ENCODE measurements at places on chromosomes 5 and 9. TPM values are rescaled to one million over a fixed set of nuclear protein-coding genes. Genes with fewer than 3 reads are reported as not detected.

CDX1 gene
- not detected for total RNA-seq

LOX gene
- 1.8 TPM for total RNA-seq

BSPRY gene
- total RNA-seq: not detected

FKTN gene
- 6.8 TPM for total RNA-seq

DEPDC1B gene
- total RNA-seq: 19.2 TPM

GRM6 gene
- not detected for total RNA-seq

FUBP3 gene
- 48.8 TPM for total RNA-seq

CCDC183 gene
- total RNA-seq: 0.10 TPM

SLC4A9 gene
- total RNA-seq: not detected

ABLIM3 gene
- 5.7 TPM for total RNA-seq

SLC6A3 gene
- total RNA-seq: 0.17 TPM

ZNF300 gene
- total RNA-seq: 3.0 TPM

EQTN gene
- total RNA-seq: not detected

AUH gene
- 12.2 TPM for total RNA-seq

FAM78A gene
- 0.40 TPM for total RNA-seq

CAMK2A gene
- total RNA-seq: 1.4 TPM

SLC6A19 gene
- not detected for total RNA-seq

C9orf50 gene
- total RNA-seq: not detected

ZNF169 gene
- 1.5 TPM for total RNA-seq

SH2D3C gene
- total RNA-seq: 0.17 TPM

EEIG1 gene
- total RNA-seq: 68.8 TPM

GFI1B gene
- total RNA-seq: 0.15 TPM

TMEM252 gene
- total RNA-seq: not detected

HSPB3 gene
- not detected for total RNA-seq

SH3PXD2B gene
- total RNA-seq: 20.1 TPM
